Activated effector memory CD4-positive, alpha-beta T cell treated with Interleukin-2 at 50 U/mL for 16 hours (primary cell): ENCODE measurements at places on chromosomes 4 and X.

- no peak for DNase-seq
These were observed 167.8 kb downstream of the PCDH10 start for GRCh38 chr4:133316909-133317308.

DNA sequence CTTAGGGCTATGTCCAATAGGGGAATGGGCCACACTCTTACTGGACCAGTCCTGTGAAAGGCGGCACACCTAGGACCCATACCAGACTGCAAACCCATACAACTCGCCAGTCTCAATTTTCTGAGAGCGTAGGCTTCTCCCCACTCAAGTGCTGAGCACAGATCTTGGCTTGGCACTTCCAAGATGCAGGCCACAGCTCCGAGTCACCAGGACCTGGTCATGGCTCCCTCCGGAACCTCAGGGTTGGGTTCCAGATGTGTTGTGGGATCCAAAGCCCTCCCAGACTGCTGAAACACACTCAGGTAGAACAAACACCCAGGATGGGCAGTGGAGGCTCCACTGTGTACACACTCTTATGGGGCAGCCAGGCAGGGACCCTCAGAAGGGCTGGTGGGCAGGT, 103.3 kb downstream of the TMEM144 start:
- DNase-seq, result no peak

DNA sequence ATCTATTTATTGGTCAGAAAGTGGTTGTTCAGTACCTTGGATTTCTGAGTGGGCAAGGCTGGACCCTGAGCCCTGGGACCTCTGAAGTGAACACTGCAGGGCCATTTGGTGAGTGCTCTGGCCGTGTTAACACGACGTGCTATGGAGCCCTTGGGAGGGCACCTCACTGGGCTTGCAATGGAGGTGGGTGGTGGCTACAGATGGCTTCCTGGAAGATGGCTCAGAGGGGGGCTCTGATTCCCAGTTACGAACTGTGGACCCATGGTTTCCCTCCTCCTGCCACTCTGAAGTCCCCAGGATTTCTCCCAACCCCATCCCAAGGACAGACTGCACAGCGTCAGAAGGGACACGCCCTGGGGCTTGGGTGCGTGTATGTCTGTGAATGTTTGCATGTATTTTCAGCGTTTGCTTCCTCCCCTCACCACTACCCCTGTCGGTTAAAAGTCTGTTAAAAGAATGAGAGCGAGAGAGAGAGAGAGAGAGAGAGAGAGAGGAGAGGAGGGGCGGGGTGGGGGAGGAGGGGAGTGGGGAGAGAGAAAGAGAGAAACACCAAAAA, 3.7 kb upstream of the RHOH start:
- no peak for DNase-seq

DNA sequence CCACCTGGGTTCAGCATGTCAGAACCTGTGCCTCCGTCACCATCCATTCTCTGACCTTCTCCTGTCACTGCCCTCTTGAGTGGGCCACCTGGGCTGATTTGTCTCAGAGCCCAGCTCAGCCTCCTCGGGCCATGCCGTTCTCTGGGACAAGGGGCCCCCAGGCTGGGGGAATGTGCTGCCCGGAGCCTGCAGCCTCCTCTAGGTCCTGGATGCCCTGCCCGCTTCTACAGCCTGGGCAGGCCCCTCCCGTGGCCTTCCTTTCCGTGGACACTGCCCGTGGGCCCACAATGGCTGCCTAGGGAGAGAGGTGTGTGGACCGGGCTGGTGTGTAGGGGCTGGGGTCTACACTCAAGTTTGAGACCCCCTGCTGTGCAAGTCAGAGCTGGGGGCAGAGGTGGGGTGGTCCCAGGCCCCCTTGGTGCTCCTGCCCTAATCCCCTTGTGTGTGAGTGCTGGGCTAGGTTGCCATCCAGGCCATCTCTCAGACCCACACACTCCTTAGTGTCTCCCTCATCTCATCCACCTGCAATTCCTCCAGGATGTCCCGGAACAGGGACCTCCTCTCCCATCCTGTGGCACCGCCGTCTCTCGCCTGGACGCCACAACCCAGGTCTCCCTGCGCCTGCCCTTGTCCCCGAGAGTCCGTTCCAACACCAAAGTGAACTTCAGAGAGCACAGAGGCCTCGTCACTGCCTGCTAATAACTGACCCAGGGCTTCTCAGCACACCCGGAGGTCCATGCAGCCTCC, 12.4 kb downstream of the PSAPL1 start:
- DNase-seq, result no peak

DNA sequence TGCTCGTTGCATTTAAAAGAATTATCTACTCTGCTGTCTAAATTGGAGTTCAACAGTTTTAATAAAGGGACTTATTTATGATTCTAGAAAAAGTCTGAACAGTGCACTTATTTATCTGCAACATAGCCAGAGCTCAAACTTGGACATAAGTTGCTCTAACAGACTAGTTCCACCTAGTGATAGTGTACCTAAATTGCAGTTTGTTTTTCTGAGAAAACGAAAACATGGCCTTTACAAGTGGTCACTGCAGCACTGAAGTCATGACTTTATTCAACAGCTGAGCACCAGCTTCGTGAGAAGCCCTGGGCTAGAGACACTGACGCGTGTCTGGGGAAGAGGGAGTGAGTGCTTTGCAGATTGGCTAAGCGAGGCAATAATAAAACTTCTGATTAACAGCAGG, 77.3 kb upstream of the IGSF1 start:
- no peak for DNase-seq

DNA sequence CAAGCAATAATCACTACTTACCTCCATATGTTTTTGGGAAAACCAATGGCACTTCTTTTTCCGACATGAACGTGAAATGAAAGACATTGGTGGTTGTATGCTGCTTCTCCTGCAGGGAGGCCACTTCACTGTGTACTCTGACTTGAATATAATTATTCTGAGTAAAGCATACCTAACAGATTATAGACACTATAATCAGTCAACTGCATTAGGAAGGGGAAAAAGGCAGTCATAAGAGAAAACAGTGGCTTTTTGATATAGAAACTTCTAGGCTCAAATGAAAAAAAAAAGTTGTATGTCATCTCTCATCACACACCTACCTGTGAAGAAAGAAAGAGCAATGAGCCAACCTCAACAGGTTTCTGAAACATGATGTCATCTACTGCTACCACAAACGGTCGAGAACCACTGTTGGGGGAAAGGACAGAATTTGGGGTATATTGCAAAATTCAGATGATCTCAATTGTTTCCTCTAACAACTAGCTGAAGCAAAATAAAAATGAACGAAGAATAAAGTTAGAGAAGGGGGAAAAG, 37.4 kb downstream of the PRDX4 start:
- DNase-seq, result no peak

DNA sequence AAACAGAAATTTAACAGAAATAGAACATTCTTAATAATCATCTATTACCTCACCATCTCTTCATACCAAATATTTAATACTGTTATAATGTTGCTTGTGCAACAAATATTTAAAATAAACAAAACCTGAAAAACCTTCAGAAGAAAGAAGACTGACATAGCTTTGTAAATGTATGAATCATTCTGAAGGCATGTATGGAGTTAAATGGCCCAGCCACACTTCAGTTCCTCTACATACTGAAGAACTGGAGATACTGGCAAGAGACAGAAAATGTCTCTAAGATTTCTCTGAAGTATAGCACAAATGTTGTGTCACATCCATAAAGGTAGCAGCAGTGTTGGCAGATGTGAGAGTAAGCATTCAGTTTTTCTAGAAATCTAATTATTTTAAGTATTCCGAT, 275.3 kb upstream of the FGF13 start:
- DNase-seq, result no peak

DNA sequence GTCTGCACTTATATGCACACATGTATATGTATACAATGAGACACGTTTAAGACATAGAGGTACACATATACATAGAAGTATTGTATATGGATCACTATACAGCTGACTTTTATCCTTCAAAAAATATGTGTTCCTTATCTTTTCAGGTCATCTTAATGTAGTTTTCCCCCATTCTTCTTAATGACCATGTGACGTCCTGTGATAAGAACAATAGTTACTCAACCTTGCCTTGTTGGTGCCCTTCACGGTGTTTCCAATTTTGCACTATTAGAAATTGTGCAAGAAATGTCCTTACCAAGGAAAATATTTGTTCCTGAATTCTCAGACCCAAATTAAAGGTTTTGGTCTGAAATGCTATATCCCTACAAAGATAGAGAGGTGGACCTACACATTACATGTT, 1.0 kb upstream of the PPBP start:
- no peak for DNase-seq

GRCh38 chr4:82044141-82044993, 329.4 kb downstream of the HNRNPD start:
- DNase-seq, result no peak

- no peak for DNase-seq
These were observed 119.0 kb downstream of the AGTR2 start for GRCh38 chrX:116289592-116289991.

DNA sequence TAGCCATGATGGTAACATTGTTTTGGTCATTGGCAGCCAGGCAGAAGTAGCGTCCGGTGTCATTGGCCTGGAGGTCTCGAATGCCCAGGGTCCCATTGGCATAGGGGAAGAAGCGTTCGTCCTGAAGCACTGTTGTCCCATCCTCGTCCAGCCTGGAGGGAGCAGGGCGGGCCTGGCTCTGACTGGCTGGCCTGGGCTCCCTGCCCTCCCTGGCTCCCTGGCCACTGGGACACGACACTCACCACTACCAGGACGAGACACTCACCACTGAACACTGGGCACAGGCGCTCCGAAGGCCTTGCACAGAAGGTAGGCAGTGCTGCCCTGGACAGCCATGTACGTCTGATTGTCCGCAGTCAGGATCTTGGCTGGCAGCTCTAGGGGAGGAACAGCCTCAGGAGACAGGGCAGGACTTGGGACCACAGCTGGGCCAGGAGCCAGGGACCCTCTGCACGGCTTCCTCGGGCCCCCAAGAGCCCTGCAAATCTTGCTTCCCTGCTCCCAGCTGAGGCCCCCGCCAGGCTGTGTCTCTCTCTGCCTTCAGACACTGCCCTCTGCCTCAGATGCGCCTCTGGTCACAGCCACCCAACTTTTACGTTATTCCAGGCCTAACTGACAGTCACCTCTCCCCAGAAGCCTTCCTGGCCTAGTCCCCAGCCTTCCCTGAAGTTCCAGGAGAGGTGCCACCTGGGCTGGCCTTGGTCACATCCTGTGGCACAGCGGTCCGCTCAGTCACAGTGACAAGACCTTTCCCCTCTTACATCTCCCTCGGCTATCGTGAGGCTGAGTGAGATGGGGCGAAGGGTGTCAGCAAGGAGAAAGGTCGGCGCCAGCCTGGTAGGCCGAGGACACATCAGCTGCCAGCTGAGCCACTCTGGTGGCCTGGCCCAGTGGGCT, 17.1 kb downstream of the L1CAM start:
- DNase-seq, result no peak

- no peak for DNase-seq
These were observed 240.3 kb upstream of the NDST3 start for GRCh38 chr4:117793845-117794480.
